WERI-Rb-1 (cell line): ENCODE measurements at places on chromosomes 16 and 17.

DNA sequence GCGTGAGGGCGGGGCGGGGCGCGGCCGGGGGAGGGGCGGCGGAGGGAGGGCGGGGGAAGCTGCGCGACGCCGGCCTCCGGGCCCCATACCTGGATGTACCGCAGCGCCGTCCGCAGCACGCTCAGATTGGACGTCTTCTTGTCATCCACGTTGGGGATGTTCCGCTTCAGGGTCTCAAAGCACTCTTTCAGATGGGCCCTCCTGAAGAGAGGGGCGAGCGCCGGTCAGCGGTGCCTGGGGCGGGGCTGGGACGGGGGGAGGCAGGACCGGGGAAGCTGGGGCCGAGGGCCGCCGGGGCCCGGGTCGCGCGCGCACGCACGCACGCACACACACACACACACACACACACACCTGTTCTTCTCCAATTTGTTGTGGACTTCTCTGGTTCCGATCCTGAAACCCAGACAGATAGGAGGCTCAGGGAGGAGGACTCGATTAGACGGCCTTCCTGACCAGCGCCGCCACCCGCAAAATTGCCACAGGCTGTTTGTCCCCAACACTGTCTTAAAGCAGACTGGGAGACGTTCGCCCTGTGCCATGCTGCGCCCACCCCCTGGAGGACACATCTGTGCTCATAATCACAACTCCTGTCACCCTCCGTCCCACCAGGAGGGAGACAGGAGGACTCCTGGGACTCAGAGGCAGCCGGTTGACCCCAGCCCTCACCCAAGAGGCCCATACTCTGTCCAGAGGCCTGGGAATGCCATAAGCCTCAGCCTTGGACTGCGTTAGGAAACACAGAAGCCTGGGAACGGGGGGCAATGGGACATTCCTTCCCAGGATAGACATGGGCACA, 6.7 kb downstream of the MNT start:
- DNase-seq = no peak

DNA sequence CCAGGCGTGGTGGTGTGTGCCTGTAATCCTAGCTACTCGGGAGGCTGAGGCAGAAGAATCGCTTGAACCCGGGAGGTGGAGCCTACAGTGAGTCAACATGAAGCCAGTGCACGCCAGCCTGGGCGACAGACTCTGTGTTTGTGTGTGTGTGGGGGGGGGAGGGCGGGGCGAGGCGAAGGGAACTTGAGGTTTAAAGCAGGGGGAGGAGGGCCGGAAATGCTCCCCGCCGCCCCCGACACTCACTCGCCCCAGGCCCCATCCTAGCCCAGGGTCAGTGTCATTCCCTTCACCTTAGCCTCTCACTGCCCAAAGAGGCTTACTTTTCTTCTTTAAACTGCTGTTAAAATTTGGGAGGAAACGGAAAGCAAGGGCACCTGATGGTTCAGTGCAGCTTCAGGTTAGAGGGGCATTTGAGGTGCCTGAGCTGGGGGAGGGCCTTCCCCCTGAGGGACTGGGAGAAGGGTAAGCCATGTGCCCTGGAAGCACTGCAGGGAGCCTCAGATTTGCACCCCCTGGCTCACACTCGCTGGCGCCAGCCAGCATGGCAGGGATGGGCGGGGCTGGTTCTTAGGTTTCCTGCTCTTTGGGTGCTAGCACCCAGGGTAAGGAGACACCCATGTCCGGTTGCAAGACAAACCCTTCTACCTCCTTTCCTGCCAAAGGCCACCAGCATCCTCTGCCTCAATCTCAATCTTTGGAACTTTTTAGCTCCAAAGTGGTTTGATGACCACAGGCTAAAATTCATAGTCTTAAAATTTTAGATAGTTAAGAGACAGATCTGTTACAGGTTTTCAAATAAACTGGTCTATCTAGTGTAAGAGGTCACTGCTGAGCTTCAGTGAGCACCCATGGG, 2.2 kb upstream of the LIMD2 start:
- no peak for DNase-seq

GRCh38 chr16:24689128-24689527, 40.3 kb upstream of the TNRC6A start:
- DNase-seq = peak; percentile 60

DNA sequence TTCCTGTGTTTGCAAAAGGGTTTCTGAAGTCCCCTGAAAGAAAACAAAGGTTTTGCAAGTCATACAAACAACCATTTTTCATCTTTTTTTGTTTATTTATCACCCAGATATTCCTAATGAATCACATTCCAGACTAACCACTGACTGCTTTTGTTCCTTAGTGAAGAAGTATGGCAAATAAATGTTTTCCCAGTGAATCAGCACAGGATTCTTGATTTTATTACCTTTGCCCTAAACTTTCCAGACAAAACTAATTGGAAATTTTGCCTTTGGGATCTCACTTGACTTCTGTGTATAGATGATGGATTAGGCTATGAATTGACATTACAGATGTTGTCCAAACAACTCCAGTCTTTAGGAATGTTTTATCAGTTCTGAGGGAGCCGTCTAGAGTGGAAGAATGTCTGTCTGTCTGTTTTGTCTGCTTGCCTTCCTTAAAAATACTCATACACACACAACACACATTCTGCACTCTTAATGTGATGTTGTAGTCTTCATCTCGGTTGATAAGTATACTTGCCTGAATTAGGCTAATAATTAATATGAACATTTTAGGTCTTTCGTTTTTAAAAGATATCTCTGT, 48.9 kb downstream of the VMP1 start:
- no peak for DNase-seq

GRCh38 chr16:11015076-11015475, 70.7 kb downstream of the CLEC16A start:
- no peak for DNase-seq

DNA sequence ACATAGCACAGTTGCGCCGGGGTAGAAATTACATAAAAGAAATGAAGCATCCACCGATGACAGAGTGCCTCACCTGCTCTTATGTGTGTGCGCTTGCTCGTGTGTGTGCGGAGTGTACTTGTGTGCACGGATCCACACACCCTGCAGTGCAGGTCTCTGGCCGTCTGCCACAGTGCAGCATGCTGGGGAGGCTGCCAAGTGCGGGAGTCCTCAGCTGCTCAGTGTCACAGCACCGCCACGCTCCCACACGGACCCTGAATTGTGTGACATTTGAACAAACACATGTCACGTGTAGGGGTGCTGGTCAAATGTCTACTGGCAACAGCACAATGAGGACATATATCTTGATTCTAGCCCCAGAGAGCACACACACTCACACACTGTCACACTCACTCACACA, 243.0 kb upstream of the MYOCD start:
- peak; percentile 27 for DNase-seq

- no peak for DNase-seq
Observed at GRCh38 chr16:47734987-47735594, 274.0 kb downstream of the PHKB start.

DNA sequence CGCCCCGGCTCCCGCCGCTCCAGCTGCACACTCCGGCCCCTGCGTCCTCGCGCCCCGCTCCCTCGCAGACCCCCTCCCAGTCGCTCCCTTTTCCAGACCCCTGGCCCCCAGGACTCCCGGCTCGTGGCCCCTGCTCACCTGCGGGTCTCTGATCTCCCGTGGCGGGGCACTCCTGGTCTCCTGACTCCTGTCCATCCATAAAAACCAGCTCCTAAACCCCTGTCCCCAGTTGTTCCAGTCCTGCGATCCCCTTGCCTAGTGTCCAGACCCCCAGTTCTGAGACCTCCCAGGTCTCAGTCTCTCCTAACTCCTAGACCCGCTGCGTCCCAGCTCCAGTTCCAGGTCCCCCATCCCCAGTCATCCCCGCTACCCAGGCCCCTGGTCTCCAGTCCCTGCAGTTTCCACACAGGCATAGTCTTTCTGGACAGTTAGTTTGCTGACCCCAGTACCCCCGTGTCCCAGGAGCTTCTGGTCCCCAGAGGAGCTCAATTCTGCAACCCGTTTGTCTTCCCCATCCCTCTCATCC, 379 bp downstream of the SNX29 start:
- DNase-seq = no peak

- no peak for DNase-seq
Observed at GRCh38 chr16:61246592-61246991, 789.6 kb downstream of the CDH8 start.
